ENCODE measurements at places on chromosomes 16 and 17.
A peak's percentile ranks its signal among the peaks of the same experiment; 100 is the strongest.

GRCh38 chr16:25626172-25626571, 65.6 kb upstream of the HS3ST4 start:
- no peak for DNase-seq

DNA sequence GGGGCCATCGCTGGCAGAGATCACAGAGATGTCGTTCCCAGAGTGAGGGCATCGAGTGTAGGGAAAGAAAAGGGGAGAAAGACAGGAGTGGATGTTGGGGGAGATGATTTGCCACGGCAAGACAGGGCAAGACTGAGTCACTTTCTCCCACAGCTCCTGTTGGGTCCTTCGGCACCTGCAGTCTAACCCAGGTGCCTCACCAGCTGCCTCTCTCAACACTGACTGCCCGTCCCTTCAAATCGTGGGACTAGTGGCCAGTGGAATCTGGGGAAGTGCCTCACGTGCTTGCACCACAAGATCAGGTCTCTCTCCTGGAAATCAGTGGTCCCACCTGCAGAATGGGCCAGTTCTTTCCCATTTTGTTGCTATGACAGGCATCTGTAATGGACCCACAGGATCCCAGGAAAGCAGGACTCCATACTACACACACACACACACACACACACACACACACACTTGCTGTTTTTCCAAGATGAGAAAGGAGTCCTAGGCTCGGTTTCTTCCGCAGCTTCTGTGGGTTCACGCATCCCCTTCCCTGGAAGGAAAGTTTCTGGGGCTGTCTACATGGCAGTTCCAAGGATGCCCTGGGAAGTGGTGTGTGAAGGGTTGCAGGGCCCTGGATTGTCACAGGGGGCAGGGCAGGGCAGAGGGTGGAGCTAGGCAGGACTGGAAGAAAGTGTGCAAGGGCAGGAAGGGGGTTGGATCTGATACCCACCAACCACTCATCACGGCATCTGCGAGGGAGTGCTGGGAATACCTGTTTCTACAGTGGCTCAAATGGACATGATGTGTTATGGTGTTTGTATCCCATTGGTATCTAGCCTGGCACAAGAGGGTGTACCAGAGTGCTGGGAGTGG, 10.2 kb upstream of the CBX8 start:
- DNase-seq = no peak

DNA sequence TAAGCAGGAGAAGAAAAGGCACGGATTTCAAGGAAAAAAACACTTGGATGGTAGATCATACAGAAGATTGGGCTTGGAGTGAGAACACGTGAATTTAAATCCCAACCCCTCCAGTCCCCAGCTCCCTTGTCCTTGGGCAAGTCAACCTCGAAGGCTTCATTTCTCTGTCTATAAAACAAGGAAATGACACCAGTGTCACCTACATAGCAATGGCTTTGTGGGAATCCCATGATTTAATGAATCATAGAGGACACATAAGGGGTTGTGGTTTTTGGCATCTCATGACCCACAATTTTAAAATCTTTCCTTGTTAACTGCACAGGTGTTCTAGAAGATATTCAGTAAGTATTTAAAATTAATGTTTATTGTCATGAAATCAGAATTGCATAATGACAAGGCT, 8.2 kb upstream of the CCL2 start:
- no peak for DNase-seq

DNA sequence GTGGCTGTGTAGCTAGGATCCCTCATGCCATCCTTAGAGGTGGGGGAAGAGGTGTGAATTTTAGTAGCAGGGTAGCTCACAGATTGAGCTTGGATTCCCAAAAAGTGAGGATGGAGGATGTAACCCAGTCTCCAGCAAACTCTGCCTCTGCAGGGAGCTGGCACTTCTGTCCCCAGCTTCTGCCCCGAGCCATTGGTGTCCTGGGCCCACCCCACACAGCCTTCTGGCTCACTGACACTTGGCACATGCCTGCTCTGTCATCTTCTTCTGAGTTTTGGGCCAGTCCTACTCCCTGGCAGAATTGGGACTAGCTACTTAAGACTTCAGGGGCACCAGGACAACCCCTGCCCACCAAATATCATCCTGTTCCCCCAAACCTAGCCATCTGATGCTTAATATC, 2.3 kb downstream of the CACNG5 start:
- no peak for DNase-seq

- DNase-seq = no peak
These were observed 70.7 kb downstream of the COG7 start for GRCh38 chr16:23382279-23382678.

GRCh38 chr16:12062343-12063003, 85.9 kb downstream of the SNX29 start:
- DNase-seq = peak; percentile 6

- DNase-seq = no peak
These were observed 5.4 kb upstream of the ITGA3 start for GRCh38 chr17:50050431-50051032.

- no peak for DNase-seq
These were observed 189.0 kb downstream of the SLC39A11 start for GRCh38 chr17:72903522-72903921.

DNA sequence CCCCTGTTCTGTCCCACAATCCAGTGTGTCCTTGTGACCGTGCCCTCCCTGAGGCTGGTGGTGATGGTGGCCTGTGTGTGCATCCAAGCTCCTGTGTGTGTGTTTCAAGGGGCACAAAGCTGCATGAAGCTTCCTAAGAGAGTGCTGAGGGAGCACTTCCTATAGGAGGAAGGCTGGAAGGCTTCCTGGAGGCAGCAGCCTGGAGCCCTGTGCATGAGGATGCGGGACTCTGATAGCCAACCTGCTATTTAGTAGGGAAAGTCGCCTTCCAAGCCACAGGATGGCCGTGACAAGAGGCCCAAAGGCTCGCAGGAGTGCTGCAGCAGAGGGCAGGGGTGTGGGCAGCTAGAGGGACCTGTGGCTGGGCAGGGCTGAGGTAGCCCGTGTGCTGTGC, 8.3 kb downstream of the MYO15B start:
- DNase-seq = no peak

DNA sequence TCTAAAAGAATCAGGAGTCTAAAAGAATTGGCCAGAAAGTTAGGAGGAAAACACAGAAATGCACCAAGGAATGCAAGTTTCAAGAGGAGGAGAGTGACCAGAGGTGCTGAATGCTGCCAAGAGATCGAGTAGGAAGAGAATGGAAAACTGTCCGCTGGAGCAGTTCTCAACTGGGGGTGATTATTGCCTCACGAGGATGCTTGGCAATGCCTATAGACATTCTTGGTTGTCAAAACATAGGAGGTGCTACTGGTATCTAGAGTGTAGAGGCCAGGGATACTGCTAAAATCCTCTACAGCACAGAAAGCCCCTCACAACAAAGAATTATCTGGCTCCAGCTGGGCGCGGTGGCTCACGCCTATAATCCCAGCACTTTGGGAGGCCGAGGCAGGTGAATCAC, 82.1 kb upstream of the NOL11 start:
- DNase-seq = no peak

- no peak for DNase-seq
These were observed 111.7 kb upstream of the HS3ST4 start for GRCh38 chr16:25580041-25580440.

GRCh38 chr16:3454093-3454492, 10.6 kb downstream of the NAA60 start:
- DNase-seq = no peak

- DNase-seq = no peak
These were observed 701 bp upstream of the DPEP2 start for GRCh38 chr16:67999985-68000384.

- DNase-seq = no peak
These were observed 114.7 kb downstream of the BCAS3 start for GRCh38 chr17:60792250-60792898.

DNA sequence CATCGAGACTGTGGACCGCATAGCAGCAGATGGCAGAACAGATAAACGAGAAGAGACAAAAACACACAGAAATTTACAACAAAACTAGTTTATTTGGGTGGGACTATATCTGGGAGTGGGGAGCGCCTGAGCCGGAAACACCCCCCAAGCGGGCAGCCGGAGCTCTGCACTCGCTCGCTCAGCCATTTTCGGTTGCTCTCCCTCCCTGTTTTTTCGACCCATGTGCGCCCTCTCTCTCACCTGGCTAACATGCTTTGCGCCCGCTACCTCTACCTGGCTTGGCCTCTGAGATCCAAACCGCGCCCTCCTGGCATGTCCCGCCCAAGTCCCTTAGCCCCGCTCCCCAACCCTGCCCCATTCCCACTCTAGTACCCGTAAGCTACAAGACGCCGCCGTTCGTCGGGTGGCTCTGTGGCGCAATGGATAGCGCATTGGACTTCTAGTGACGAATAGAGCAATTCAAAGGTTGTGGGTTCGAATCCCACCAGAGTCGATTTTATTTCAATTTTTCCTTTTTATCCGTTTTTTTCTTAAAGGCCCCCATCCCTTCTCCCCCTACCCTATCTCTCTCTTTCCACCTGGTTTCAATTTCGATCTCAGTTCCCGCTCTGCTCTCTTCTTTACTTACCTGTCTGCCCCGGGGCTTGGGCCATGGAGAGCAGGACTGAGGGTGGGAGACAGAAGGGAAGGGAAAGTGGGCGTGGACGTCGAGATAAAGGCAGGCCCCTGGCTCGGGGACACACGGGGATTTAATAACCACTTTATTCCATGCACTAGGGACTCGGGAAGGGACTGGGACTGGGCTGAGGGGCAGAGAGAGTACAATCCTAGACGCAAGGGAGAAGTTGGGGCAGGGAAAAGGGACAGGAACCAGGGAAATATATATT, 2.4 kb upstream of the ALOXE3 start:
- DNase-seq = peak; percentile 71

GRCh38 chr16:65994291-65994690, 372.2 kb upstream of the CDH5 start:
- DNase-seq = no peak

DNA sequence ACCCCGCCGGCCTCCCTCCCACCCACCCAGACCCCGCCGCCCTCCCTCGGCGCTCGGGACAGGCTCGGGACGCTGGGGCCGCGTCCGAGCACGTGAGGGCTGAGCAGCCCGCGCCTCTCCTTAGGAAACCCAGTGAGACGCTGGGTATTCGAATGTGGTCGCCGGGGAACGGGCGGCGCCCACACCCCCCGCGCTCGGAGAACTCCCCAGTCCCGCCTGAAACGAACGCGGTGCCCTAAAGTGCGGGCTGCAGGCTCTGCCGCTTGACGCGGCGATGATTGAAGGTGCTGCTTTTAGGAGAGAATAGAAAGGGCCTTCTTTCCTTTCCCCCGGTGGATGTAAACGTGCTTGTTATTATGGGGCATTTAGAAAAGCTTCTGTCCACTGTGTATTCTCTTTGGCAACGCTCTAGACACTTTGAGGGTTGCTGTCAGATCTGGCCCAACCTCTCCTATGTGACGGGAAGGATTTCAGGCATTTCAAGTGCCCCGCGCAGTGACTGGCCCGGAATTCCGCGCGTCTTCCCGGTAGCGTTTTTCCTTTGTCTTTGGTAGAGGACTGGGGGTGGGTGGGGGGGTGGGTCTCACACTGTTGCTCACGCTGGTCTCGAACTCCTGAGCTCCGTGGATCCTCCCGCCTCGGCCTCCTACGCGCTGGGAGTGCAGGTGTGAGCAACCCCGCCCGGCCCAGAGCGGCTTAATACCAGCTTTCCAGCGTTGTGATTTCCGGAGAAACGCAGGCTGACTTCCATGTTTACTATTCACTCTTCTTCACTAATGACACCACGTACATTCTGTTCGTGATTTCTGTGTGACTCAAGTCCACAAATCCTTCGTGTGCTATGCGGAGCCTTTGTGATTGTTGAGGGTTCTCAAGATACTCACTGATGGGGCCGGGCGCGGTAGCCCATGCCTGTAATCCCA, 21.8 kb upstream of the FOXK2 start:
- DNase-seq = peak; percentile 73

GRCh38 chr16:49620158-49620868, 235.6 kb downstream of the ZNF423 start:
- DNase-seq = no peak

DNA sequence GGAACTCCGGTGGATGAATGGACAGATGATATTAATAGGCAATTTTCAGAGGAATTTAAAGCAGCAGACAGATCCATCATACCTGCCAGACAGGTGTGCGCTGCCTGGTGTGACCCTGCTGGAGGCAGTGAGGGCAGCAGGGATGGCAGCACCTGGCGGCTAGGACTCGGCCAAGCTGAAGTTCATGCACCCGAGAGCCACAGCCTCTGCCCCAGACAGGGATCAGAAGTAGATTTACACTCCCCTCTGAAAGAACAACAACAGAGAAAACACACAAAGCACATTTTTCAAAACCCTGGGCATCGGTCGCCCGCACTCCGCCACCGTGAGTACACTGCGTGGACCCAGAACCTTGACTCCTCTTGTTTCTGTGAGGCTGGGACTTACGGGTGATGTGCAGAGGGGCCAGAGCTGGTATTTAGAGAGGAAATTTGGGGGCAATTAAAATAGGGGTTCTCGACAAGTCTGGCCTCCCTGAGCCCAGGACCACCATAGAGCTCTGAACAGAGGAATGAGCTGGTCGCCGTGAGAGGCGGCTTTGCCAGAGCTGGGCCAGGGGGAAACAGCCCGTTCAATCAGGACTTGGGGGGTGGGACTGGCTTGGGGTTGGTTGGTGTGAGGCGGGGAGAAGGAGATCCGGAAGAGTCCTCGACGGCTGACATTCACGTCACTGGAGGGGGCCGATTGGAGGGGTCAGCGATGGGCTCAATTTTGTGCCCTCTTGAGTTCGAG, 101.0 kb downstream of the METRNL start:
- DNase-seq = no peak

GRCh38 chr17:44333371-44333770, 8.7 kb upstream of the SLC25A39 start:
- DNase-seq = no peak

GRCh38 chr17:2631211-2631610, 37.8 kb downstream of the PAFAH1B1 start:
- DNase-seq = no peak

GRCh38 chr17:5896215-5896614, 174.0 kb upstream of the WSCD1 start:
- no peak for DNase-seq

Data from small intestine (tissue), 16 donors.